ENCODE measurements at places on chromosomes 6 and 20.

GRCh38 chr6:53582963-53583362 lies 38.1 kb upstream of the GCLC start:
- DNase-seq: no peak

- no peak for DNase-seq
Measured at GRCh38 chr6:43878823-43879495, 108.9 kb downstream of the VEGFA start.

DNA sequence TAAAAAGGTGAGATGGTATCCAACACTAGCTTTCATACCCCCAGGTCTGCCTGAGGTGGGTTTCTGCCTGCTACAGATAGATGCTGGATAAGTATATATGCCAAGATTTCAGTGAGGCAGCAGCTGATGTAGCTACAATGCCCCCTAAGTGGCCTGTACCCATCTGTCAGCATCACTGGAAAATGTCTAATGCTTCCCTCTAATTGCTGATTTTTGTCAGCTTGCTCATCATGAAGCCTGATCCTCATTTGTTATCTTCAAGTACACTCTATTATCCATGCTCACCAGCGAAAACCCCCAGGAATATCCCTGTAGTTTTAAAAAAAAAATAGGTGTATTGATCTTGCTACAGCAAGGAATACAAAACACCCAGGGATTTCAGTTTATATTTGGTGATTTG lies 32.2 kb downstream of the OPRM1 start:
- DNase-seq: no peak

- no peak for DNase-seq
Measured at GRCh38 chr6:89963391-89963790, 69.1 kb downstream of the GJA10 start.
